Germinal center (tissue), 1 donor: ENCODE measurements at places on chromosomes 1 and 21.

DNA sequence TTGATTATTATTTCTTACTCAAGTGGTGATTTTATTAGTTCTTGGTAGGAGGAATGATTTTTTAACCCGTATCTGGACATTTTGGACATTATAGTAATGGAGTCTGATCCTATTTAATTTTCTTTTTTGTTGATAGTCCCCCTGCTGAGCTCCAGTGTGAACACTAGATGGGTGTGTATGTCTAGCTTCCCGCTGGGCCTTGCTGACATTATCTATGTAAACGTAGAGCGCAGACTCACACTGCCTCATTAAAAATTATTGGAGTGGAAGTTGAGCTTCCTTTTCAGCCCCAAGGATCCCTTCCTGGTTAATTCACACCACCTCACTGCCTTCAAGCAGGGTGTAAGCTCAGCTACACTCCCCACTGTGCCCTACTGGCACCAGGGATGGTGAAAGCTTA lies 467.6 kb upstream of the PKN2 start:
- DNase-seq: no peak

DNA sequence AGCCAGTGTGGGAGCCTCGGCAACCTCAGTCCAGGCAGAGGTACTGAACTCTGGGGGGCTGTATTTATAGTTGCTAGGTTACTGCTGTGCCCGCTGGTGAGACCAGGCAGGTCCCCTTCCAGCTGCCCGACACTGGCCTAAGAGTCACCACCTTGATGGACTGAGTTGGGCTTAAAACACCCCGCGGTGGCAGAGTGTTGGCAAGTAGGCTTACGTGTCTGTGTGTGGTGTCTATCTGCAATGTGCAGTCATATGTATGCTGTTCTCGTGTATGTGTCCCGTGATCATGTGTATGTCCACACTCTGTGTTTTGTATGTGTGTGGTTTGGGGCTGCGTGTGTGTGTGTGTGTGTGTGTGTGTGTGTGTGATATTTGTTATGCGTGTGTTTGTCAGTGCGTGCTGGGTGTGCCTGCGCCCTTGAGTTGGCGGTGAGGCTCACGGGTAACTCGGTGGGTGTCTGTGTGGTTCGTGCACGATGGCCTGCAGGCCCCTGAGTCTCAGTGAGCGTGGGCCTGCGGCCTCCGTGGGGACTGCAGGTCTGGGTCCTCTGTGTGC lies 65.5 kb downstream of the MEF2D start:
- no peak for DNase-seq

DNA sequence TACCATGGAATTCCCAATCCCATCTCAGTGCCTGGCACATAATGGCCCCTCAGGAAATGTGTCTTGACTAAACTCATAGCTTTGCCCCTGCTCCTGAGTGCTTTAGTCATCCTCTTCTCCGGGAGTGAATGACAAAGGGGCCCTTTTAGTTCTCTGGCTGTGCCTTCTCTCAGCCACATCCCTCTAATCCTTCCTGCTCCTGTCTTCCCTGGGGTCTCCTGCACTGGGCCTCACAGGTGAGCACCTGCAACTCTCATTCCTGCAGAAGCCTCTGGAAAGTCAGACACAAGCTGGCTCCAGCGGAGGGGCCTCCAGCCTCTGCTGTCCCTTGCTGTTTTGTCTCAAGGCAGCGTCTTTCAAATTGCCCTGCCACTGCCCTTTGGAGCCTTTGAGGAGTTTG lies 14.0 kb upstream of the ETV3L start:
- no peak for DNase-seq

- no peak for DNase-seq
Observed at GRCh38 chr1:236724506-236724905, 38.2 kb downstream of the ACTN2 start.

- no peak for DNase-seq
Observed at GRCh38 chr1:228264090-228264829, 56.4 kb downstream of the OBSCN start.

DNA sequence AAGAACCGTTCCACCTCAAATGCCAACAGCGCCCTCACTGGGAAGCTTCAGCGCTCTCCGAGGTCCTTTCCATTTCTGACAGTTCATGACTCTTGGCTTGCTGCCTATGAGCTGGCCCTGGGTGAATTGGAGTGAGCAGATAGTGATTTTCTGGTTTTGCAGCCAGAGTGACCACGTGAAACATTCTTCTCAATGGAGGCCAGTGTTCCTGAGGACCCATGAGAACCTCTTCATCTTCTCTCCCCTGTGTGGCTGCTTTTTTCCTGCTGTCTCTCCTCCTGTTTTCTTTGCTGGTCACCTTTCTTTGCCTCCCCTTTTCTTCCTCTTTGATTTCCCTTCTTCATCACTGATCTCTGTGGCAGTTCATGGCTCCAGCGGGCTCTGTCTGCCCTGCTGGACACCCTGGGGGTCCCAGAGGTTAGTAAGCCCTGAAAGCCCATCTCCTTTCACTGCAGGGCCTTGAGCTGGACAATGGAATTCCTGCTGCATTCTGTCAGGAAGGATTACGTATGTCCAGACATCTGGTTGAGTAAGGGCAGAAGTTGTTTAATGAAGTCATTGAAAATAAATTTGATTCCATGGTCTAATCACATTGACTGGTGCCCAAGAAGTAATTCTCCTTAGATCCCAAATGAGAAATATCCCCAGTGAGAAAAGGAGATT lies 29.9 kb downstream of the VASH2 start:
- no peak for DNase-seq

DNA sequence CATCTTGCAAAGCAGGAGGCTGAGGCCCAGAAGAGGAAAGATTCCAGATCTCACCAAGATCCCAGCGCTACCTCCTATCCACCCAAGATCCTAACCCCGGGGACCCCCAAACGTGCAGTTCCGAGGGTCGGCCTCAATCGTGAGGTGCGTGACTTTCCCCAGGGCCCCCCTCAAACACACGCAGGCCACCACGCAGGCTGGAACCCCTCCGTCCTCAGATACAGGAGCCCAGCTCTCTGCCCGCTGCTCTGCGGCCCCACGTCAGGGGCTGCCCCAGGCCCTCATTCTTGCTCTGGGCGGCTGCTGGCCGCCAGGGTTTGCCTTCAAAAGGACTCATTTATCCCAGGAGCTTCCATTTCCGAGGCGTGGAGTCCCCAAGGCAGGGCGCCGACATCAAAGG lies 39.9 kb downstream of the KRTAP10-1 start:
- DNase-seq: no peak

DNA sequence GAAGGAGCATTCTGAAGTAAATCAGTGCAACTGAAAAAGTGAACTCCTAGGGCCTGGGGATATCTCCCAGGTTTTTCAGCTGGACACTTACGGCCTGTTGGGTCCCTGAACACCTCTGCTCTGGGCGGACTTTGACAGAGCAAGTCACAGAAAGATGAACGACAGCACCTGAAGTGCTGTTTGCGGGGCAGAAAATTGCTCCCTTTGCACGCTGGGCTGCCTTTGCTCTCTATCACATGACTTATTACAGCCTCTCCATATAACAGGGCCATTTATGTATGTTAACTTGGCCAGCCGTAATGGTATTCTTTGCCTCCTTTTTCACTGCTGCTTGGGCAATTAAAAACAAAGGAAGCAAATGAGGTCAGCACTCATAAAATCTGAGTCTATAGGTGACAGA lies 332.9 kb downstream of the BARHL2 start:
- DNase-seq: no peak

GRCh38 chr1:51627672-51628071 lies 10.8 kb downstream of the OSBPL9 start:
- DNase-seq: peak; percentile 13

GRCh38 chr1:212218911-212219310 lies 66.3 kb upstream of the PPP2R5A start:
- no peak for DNase-seq

GRCh38 chr1:33972676-33973395 lies 109.0 kb downstream of the HMGB4 start:
- no peak for DNase-seq

DNA sequence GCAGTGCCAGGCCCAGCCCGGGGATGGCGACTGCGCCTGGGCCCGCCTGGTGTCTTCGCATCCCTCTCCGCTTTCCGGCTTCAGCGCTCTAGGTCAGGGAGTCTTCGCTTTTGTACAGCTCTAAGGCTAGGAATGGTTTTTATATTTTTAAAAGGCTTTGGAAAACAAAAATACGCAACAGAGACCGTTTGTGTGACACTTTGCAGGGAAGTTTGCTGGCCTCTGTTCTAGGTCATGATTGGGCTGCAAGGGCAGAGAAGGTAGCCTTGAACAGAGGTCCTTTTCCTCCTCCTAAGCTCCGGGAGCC lies 719 bp downstream of the SOD1 start:
- DNase-seq: no peak

- no peak for DNase-seq
Observed at GRCh38 chr1:54397090-54397591, 9.1 kb downstream of the SSBP3 start.

- DNase-seq: no peak
Observed at GRCh38 chr1:184437291-184437690, 50.5 kb downstream of the C1orf21 start.

DNA sequence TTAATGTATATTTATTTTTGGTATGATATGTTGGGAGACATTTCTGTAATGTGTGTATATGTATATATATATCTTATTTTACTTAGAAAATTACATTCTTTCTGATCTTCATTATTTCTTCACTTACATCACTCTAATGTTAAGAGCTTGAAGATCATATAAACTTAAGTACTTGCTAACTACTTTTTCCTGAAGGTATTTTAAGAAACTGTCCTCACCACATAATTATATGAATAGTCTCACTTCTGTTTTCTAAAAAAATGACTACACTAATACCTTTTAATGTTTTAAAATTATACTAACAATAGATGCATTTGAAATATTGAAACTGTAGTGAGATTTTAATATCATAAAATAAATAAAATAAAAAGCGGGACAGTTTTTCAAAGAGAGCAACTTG lies 377.1 kb downstream of the LRRIQ3 start:
- DNase-seq: no peak

DNA sequence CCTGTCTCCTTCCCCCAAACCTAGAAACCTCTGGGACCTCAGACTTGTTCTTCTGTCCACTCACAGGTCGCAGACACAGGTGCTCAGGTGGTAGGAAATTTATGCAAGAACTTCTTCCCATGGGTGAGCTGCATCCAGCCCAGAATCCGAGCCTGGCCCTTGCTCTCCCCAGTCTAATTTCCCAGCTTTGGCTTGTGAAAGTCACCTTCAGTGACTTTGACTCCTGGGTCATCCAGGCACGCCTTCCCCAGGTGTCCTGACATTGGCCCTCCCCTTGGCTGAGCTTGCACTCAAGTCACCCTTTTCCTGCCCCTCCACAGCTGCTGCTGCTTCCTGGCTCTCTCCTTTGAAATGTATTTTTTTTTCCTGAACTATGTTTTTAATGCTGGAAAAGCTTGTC lies 6.6 kb downstream of the IPO13 start:
- no peak for DNase-seq

DNA sequence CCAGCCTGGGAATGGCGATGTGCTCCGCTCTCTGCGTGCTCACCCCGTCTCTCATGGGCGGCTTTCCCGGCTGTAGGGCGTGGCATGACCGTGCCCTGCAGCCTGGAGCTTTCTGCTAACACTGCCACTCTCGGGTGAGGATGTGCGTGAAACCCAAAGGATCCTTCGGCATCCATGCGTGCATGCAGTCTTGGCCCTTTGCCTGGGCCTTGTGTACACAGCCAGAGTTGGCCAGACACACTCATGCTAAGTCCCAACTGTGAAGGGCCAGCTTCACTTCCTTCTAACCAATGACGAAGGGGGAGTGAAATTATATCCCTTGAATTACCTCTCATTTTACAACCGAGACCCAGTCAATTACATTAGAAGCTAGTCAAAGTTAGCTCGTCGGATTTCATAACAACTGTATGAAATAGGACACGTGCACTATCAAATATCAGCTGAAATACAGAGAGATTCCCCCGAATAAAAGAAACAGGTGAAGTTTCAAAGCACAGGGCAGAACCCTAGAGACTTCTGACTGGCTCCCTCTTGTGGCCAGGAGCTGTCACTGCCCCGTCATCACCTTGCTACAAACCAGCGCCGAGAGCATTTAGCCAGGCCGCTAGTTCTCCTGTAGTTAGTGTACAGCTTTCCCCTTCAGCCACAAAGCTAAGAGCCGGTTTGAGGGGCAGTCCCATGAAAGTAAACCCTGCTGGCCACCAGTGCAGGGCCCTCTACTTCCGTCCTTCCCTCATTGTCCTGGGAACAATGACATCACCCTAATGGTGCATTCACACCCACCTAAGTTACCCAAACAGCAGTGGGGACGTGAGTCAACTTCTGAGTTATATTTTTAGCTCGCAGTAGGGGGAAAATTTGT lies 63.4 kb upstream of the COA6 start:
- peak; percentile 78 for DNase-seq

GRCh38 chr1:153750026-153750995 lies 22.5 kb downstream of the INTS3 start:
- DNase-seq: no peak

DNA sequence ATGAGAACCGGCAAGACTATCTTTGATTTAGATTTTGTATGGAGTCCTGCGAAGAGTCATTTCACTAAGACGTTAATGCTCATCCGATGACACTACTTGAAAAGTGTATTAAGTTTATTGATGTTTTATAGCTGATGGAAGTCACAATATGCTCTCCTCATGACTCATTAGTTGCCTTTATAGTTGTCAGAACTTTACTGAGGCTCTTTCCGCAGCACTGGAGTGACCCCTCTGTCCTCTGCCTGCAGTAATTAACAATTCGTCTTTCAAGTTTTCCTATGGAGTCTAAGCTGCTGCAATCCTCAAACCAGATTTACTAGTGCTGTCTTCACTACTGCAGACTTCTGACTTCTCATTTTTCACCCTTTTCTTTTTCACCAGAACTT lies 853 bp downstream of the USP16 start:
- no peak for DNase-seq

DNA sequence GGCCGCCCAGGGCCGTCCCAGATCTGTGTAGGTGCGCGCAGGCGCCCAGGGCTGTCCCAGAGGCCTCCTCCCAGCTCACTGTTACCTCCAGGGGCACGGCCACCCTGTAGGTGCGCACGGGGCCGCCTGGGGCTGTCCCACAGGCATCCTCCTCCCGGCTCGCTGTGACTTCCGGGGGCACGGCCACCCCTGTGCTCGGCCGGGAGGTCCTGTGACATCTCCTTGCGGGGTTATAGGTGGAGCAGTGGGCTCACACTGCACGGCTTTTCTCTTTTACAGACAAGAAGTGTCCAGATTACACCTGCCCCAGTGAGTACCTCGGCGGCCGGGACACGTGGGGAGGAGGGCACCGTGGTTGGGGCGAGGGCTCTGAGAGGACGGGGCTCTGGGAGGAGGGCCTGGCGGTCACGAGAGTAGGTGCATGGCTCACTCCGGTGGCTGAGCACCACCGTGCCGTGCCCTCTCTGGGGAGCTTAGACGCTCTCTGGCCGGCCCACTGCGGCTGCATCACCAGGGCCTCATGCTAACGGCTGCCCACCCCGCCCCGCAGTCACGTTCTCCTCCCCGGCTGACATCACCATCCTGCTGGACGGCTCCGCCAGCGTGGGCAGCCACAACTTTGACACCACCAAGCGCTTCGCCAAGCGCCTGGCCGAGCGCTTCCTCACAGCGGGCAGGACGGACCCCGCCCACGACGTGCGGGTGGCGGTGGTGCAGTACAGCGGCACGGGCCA lies 21.4 kb downstream of the COL6A1 start:
- DNase-seq: no peak

- no peak for DNase-seq
Observed at GRCh38 chr1:47434051-47434842, 3.6 kb upstream of the FOXD2 start.
